ENCODE measurements at places on chromosomes 11 and 22.

DNA sequence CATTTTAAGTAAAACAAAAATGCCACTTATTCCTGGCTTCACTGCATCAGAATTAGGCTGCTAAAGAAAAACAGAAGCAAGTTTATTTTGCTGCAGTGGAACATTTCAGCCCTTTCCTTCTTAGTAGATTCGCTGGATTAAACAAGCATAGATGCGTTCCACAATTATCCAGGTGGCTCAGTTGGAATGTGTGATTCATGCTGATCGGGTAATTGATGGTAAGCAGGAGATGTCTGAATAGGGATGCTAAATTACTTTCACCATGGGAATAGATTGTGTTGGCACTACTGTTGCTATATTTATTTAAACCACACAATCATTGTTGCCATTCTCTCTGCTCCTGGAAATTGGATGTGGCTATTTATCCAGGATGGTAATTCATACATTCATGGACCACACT lies 440.1 kb upstream of the DDI1 start:
- DNase-seq: no peak

DNA sequence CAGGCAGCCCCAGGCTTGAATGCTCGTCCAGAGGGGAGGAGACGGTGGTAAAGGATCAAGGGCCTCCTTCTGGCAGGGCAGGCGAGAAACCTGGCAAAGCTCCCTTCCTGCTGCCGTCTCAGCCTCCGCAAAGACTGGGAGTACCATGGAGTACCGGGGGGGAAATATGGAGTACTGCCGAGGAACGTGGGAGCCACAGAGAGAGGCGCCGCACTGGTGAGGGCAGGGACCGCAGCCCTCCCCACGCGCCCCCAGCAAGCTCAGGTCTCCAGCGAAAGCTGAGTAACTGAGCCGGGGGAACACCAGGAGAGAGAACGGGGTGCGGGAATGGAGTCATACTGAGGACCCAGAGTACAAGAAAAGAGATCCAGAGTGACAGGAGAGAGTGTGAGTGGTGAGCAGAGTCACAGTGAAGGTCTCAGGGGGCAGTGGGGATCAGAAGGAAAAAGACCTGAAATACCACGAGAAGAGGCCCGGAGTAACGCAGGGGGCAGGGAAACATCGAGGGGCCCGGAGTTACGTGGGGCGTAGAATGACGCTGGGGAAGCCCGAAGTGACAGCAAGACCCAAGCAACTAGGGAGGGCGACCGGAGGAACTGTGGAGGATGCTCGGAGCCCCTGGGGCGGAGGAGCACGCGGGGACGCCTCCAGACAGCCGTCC lies 740 bp downstream of the EML3 start:
- no peak for DNase-seq

DNA sequence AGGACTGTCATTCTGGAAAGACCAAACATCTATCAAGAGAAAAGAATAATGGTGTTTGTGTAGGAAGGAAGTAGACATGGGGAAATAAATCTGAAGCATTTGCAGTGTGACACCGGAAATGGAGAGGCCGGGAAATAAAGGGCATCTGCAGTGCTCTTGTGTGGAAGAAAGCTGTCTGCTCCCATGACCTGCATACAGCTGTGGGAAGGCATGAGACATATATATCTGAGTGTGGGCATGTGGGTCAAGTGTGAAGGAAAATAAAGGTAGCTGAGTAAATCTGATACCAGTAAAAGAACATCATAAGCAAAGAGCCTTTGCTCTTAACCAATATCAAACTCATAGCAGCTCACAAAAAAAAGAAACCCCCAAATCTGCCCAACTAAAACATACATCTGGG lies 72.1 kb upstream of the OR5AK2 start:
- no peak for DNase-seq

DNA sequence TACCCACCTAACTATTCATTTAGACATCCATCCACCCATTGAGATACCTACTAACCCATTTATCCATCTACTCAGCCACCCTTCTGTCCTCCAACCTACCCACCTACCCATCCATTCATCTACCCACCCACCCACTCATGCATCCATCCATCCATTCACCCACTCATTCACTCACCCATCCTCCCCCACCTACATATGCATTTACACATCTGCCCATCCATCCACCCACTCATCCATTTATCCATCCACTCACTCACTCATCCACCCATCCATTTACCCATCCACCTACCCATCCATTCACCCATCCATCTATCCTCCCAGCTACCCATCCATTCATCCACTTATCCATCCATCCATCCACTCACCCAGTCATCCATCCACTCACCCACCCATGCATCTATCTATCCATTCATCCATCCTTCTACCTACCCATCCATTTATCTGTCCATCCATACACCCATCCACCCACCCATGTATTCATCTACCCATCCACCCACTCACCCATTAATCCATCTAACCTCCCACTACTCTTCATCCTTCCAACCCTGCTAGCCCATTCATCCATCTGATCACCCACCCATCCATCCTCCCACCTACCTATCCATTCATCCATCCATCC lies 378.7 kb downstream of the CTTN start:
- DNase-seq: no peak

DNA sequence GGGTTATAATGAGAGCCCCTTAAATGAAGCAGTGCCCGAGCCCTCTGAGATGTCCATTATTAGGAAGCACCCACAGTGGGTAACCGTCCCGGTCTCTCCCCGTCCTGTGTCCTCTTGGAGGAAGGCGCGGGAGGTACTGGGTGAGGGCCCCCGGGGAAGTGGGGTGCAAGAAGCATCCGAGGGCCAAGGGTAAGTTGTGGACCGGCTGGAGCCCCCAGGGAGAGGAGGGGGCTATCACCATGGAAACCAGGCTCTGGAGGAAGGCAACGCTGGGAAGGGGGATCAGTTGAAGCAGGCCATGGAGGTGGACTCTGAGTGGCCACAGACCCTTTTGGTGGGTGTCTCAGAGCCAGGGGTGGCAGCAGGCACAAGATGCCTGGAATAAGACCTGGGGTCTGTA lies 173.6 kb downstream of the ST3GAL4 start:
- no peak for DNase-seq

- DNase-seq: no peak
These were observed 731.2 kb upstream of the ANO5 start for GRCh38 chr11:21461701-21462100.

- DNase-seq: no peak
These were observed 217.5 kb upstream of the E2F8 start for GRCh38 chr11:19458231-19458630.

- DNase-seq: no peak
These were observed 730.6 kb downstream of the METTL15 start for GRCh38 chr11:28838741-28839140.

DNA sequence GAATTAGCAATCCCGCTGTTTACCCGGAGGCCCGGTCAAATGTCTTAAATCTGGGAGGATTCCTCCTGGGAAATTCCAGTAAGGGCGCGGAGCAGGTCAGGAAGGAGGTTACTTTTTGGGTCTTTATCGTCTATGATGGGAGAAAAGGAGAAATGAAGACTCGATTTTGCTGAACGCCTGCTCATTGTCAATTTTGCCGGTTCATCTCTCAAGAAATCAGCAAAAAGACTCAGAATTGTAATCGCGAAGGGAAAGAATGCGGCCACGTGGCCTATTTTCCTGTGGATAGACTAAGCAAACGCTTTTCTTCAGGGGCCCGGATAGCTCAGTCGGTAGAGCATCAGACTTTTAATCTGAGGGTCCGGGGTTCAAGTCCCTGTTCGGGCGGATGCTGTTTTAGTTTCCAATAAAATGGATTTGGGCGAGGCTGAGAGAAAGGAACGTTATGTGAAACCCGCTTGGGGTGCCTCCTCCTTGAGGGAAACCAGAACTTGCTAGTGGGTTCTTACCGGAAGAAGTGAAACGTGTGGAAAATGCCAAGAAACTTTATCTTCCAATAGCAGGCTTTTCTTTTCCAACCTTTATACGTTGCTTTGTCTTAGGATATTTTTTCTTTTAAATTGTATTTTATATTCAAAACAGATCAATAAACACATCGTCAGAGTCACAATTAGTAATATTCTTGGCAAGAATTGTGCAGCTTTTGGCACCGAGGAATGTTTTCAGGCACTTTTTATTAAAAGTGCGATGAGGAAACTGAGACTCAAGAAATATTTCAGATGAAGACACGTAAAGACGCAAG lies 45.0 kb downstream of the OR4D9 start:
- no peak for DNase-seq

DNA sequence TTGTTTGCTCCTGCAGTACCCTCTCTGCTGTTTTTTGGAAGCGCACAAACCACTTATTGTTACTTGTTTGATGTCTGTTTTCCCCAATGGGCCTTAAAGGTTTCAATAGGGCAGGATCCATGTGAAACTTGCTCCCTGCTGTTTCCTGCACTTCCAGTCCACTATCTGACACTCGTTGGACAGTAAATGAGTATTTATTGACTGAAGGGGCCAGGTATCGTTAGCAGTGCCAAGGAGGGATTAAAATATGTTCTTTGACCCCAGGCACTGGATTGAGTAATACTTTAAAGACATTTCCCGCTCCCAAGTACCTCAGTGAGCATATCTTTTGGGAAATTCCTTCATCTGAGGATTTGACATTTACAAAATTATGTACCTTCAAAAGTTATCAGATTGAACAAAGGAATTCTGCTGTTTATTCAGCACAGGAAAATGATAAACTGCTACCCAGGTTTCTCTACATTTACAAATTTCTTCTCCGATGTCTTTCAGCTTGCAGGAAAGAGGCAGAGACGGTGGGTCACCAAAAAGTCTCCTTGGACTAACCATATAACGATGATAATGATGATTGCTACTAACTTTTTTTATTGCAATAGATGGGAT lies 23.3 kb upstream of the OR9Q2 start:
- no peak for DNase-seq

- DNase-seq: no peak
These were observed 16.5 kb downstream of the CCND1 start for GRCh38 chr11:69657456-69657910.

- DNase-seq: no peak
These were observed 62.2 kb upstream of the ADA2 start for GRCh38 chr22:17281440-17281841.

DNA sequence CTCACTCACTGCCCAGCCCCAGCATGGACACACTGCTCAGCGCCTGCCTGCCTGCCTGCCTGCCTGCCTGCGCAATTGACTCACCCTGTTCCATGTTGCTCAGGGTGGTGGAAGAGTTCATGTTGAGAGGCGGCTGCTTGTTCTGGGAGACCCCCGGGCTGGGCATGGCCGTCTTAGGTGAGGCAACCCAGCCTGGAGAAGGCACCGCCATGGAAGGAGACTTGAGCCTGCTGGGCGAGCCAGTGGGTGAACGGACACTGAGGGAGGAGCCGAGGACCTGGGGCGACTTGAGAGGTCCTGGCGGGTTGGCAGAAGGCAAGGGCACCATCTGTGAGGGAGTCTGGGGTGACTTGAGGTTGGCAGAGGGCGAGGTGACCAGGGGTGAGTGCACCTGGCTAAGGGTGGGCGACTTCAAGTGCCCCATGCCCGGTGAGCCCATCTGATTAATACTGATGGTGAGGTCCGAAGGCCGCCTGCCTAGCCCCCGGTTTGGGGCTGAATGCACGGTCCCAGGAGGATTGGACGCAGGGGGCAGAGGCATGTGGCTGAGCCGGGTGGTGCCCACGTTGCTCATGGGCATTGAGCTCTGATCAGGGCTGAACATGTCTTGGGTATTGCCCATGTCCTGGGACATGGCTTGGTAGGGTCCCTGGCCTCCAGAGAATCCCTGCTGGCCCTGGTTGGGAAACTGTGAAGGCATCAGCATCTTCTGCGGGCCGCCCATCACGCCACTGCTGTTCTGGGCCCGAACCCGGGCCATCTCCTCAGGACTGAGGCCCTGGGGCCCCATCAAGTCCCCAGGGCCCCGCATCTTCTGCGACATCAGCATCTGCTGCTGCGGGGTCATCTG lies 17.1 kb downstream of the CXCR5 start:
- DNase-seq: no peak

DNA sequence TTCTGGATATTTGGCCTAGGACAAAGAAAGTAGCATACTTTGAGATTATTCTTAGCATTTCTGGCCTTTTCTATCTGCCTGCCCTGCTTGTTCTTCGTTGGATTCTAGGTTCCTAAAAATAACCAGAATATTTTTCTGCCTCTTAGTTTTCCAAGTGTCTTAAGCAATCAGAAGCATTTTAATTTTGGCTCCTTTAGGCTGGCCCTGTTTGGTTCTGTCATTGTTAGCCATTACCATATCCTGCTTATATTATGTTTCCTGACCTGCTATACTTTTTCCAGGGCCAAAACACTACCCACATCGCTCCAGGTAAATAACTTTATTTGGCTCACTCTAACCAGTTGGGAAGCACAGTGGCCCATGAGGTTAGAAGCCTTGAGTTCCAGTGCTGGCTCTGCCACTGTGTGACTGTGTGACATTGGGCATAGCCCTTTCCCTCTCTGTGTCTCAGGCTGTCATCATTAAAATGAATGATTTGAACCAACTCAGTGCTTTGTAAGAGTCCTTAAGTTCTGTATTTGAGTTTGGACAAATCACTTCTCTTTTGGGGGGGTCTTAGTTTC lies 91.1 kb downstream of the STIM1 start:
- DNase-seq: no peak

GRCh38 chr11:4495487-4495886 lies 13.0 kb downstream of the OR52K1 start:
- DNase-seq: no peak

- no peak for DNase-seq
These were observed 55.3 kb downstream of the PPFIA1 start for GRCh38 chr11:70325824-70326223.

DNA sequence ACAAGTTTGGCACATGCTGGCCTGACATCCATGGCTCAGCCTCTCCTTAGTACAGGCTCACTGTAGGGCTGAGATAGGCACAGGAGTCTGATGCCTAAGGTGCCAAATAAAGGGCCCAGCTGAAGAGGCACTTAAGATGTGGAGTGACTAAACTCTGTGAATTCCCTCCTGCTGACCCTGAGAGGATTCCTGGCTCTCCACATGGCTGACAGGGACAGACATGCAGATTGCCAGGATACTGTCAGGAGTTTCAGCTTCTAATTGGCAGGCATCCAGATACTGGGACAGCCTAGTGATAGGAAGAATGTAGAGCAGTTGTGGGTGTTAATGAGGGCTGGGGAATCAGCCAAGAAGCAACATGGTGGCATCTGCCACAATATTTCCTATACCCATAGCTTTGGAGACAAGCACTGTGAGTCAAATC lies 558.7 kb downstream of the INSC start:
- no peak for DNase-seq

DNA sequence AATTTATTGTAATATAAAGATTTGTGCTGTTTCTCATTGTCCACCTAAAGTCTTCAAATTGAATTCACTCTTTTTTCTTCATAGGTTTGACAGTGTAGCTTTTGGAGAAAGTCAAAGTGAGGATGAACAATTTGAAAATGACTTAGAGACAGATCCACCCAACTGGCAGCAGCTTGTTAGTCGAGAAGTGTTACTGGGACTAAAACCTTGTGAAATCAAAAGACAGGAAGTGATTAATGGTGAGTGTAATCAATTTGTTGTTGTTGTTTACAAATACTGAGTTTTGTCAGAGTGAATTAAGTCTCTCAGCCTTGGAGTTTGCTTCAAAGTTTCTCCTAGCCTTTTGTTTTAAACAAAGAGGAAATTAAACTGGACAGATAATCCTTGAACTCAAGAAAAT lies 53.6 kb upstream of the GRIK4 start:
- DNase-seq: no peak

- DNase-seq: no peak
These were observed 12.3 kb upstream of the GNAZ start for GRCh38 chr22:23058063-23058462.

All from stimulated activated CD4-positive, alpha-beta T cell treated with anti-CD3 and anti-CD28 coated beads, Interleukin-1b, Interleukin-23, amount 100 ng/mL, for 1 hour (primary cell).